ENCODE measurements at places on chromosomes 12 and 14.

DNA sequence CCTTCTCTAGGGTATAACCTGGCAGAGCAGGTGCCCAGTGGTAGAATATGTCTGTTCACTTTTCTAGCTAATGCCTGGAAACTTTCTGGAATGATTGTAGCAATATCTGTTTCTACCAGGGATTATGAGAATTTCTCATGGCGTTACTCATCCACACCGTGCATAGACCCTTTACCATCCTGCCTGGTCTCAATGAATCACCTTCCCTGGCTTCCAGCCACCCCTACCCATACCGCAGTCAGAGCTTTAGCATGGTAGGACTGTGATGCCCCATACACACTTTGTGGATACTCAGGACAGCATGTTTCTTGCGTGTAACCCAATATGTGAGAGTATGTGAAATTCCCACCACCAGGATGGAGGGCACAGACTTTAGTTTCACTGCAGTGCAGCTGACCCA is 45.4 kb downstream of the TUNAR start:
- no peak for DNase-seq

GRCh38 chr12:119354172-119354571 is 19.6 kb downstream of the CCDC60 start:
- no peak for DNase-seq

GRCh38 chr14:105925615-105926372 is 399.4 kb downstream of the TMEM121 start:
- no peak for DNase-seq

DNA sequence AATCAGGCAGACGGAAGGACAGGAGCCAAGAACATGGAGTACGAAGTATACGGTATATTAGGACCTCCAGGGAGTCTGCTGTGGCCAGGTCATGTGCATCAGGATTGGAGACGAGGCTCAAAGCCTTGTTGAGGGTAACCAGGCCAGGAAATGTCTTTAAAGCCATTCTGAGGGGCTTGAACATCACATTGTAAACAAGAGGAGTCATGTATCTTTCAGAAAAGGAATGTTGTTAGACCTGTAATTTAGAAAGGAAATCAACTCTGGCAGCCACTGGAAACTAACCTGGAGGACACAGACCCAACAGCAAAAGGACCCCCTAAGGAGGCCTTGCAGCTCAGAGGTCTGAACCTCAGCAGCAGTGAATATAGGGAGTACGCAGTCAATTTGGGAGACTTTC is 7.5 kb downstream of the MAP3K9 start:
- peak; percentile 32 for DNase-seq

DNA sequence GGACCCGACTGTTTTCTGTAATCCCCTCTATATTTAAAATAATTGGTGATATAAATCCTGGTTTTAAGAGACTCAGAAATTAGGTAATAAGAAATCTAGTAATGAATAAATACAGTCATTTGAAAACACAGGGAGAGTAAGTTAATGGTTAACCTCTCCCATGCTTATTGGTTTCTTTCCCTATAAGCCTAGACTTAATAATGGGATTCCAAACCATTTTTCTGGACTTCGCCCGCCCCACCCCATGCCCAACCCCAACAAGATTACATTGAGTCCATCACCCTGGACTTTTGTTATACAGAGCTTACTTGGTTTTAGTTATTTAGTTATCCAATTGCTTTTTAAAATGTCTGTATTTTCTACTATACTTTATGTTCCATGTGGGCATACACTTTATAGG is 98.7 kb downstream of the WIF1 start:
- no peak for DNase-seq

GRCh38 chr12:38921025-38921677 is 15.8 kb upstream of the CPNE8 start:
- DNase-seq, result peak; percentile 90

GRCh38 chr12:5718073-5718472 is 227.0 kb downstream of the ANO2 start:
- DNase-seq, result no peak

DNA sequence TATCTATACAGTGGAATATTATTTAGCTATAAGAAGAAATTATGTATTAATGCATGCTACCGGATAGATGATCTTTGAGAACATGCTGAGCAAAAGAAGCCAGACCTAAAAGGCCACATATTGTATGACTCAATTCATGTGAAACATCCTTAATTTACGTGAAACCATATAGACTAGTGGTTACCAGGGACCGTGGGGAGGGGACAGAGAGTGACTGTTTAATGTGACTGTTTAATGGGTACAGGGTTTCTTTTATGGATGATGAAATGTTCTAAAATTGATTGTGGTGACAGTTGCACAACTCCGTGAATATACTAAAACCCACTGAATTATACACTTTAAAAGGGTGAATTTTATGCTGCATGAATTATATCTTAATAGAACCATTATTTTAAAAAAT is 8.5 kb upstream of the BCL7A start:
- no peak for DNase-seq

Data from epithelial cell of esophagus (primary cell).